SK-MEL-5 (cell line): ENCODE measurements at places on chromosomes 3 and 15.
A peak's percentile ranks its signal among the peaks of the same experiment; 100 is the strongest.

- peak; percentile 91 for DNase-seq
These were observed 23.5 kb upstream of the CLN6 start for GRCh38 chr15:68252925-68253534.

DNA sequence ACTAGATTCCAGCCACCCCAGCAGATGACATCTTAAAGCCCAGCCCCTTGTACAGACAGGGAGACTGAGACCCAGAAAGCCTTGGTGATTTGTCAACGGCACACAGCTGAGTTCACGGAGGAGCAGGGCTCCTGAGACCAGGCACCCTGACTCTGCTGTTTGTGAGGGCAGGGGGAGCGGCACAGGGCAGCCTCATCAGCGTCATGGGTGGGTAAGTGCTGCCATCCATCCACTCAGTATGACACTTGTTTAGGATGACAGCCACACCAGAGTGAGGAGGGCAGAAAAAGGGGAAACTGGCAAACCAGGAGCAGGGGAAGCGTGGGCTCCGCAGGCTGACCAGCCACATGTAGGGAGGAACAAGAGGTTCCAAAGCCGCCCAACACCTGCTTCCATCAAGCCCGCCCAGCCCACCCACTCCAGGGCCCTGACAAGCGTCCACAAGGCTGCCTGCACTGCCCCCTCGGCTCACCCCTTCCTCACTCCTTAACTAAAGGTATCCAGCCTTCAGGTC is 19.9 kb downstream of the RBPMS2 start:
- no peak for DNase-seq

- DNase-seq, result no peak
These were observed 986.4 kb downstream of the ROBO1 start for GRCh38 chr3:78781351-78781750.

DNA sequence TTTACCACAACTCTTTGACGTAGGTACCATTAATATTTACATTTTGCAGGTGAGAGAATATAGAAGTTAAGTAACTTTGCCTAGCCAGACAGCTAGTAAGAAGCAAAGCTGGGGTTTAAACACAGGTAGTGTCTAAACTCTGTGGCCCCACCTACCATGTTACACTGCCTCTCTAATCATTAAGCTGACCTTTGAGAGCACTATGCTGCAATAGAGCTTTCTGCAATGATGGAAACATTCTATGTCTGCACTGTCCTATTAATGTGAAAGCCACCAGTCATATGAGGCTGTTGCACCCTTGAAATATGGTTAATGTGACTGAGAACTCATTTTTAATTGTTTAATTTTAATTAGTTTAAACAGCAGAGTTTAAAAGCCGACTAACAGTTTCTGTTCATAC is 6.3 kb upstream of the RARB start:
- no peak for DNase-seq

- no peak for DNase-seq
These were observed 187.3 kb downstream of the XXYLT1 start for GRCh38 chr3:195083659-195084058.

GRCh38 chr3:189170559-189170958 is 1.2 kb upstream of the TPRG1 start:
- DNase-seq, result no peak

GRCh38 chr3:177610686-177611633 is 413.7 kb upstream of the TBL1XR1 start:
- peak; percentile 28 for DNase-seq
